Hippocampal formation (tissue), 2 donors: ENCODE measurements at places on chromosomes 5 and 9.
A peak's percentile ranks its signal among the peaks of the same experiment; 100 is the strongest.

DNA sequence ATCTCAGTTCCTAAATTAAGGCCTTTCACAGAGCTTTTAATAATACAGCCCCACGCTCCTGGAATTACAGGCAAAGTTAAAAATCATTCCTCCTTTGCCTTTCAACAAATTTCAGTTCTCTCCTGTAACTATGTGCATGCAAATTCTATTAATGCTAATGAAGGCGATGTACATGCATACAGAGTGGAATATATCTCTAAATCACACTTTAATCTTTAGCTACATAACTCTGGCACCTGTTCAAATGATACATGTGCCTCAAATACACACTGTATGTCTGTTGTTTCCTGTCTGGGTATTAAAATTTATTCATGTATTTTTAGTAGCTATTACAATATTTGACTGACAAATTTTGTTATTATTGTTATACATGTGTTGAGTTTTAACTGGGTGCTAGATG, 30.8 kb downstream of the CETN3 start:
- DNase-seq = no peak

DNA sequence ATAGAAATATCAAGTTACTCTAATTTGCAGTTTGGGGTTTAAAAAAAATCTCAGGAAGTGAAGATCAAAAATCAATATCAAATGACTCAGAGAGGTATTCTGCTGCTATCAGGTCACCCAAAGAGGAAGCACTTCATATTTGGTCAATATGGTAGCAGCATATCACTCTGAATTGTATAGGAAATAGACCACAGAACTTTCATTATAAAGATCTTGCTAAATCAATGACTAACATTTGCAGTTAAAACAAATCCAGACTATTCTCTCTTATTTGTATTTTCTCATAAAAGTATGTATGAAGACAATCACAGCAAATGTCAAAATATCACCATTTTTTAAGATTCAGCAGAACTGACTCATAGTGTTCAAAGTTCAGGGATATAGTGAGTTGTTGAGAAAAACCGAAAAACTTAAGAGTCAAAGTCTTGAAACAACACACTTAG, 105.8 kb upstream of the PCSK1 start:
- DNase-seq = no peak

GRCh38 chr9:75185585-75186170, 97.4 kb downstream of the OSTF1 start:
- DNase-seq = peak; percentile 13

- no peak for DNase-seq
Measured at GRCh38 chr9:130237076-130237475, 28.5 kb upstream of the HMCN2 start.

- no peak for DNase-seq
Measured at GRCh38 chr9:100294806-100295205, 57.9 kb downstream of the TEX10 start.

- no peak for DNase-seq
Measured at GRCh38 chr9:97535771-97536170, 34.3 kb downstream of the TMOD1 start.

GRCh38 chr9:124479947-124480620, 27.1 kb downstream of the NR5A1 start:
- DNase-seq = no peak

- DNase-seq = no peak
Measured at GRCh38 chr9:110479481-110479880, 100.1 kb downstream of the SVEP1 start.

DNA sequence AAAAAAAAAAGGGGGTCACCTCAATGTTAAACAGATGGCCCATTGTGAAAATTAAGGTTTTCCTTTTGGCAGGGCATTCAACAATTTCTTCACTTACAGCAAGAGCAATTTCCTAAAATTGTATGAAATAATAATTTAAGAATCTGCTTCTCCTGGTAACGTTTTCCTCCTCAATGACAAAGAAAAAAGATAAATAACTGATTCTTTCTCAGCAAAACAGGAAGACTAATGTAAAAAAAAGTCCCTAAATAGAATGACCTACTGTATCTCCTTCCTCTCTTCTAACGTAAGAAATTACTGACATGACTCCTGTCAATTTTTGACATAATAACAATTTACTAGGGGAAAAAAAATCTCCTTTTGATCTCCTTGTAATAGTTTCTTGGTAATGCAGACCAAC, 25.5 kb downstream of the ABHD17B start:
- no peak for DNase-seq

DNA sequence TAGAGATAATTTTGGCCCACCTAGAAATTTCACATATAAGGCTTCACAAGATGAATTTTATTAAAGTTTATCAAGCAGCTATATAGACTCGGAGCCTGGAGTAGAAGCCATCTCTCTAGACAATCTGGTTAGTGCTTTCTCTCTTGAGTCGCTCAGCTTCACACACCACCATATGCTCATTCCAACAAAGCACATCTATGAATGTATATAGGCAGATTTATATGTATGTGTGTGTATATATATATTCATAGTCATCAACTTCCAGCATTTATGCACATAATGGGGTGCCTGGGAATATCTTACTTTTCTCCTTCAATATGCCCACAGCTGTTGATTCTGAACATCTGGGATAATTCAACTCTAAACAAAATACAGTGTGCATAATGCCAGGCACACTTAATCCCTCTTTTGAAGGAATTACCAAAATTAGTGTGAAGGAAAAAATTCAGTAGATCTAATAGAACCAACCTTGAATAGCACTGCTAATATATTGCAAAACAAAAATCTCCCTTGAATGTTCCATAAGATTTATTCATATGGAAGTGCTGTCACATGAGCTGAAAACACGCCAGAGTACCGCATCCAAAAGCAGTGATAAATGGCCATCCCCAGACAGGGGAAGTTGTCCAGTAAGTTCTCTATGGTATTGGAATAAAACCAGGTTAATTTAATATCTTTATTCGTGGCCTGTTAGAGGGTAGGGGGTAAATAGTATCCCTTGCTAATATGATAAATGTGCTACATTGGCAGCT, 56.0 kb upstream of the MOCS2 start:
- DNase-seq = no peak

DNA sequence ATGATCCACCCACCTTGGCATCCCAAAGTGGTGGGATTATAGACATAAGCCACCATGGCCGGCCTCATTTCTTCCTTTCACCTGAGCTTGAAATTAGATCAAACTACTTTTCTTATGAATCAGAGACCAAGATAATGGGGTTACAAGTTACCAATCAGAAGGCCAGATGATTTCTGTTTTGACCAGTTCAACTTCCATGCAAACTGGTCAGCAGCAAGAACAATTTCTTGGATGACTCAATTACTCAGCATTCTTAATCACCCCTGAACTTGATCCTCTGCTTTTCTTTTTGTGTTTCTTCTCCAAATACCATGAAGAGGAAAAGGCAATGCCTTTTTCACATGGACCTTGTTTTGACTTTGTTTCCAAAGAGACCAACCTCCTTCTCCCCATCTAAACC, 10.0 kb upstream of the PLIN2 start:
- no peak for DNase-seq
